Stimulated activated CD8-positive, alpha-beta memory T cell treated with anti-CD3 and anti-CD28 coated beads, Interleukin-4, amount 100 ng/mL, for 48 hours (primary cell): ENCODE measurements at places on chromosomes 2 and 18.

- no peak for DNase-seq
Measured at GRCh38 chr2:155442755-155443372, 744.4 kb downstream of the KCNJ3 start.

- no peak for DNase-seq
Measured at GRCh38 chr18:10402871-10403559, 51.4 kb upstream of the APCDD1 start.

DNA sequence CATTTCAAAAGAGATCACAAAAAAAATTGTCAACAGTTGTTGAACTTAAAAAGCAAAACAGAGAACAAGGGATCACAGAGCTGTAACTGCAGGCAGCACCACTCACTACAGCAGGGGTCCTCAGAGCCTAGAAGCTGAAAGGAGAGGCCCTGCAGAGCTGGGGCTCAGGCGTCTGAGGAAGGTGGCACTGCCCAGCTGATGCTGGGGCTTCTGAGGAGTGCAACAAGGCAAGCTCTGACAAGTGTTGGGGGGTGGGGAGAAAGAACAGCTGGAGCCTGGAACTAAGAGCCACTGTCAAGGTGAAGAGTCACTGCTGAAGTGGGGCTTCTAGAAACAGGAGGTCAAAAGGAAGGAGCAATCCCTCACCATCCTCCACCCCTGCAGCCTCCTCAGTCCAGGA is 46.2 kb downstream of the FTCDNL1 start:
- no peak for DNase-seq

DNA sequence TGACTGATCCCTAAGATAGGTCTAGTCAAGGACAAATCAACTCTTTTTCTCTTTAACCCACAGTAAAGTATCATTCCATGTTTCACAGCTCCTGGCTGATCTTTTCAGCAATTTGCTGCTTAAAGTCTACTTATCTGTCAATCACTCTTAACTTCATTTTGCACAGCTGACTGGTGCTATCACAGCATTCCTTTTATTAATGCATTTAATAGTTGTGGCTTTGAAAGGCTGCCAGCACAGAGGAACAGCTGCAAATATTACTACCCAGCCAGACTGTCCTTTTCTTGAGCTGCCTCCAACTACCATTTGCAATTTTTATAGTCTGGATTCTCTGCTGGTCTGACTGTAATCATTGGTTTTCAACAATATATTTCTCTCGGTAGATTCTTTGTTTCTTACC is 303.5 kb downstream of the STK39 start:
- DNase-seq = no peak
